ENCODE measurements at places on chromosomes 1 and 21. TPM values are rescaled to one million over a fixed set of nuclear protein-coding genes. Genes with fewer than 3 reads are reported as not detected.

Gene TRIM17
- total RNA-seq: not detected

Gene PIGR
- not detected for total RNA-seq

Gene PEAR1
- total RNA-seq: 6.0 TPM

Gene TMPRSS2
- not detected for total RNA-seq

Gene INSRR
- total RNA-seq: not detected

Gene PGBD2
- 3.6 TPM for total RNA-seq

Gene C1orf115
- 5.8 TPM for total RNA-seq

Gene KIAA1614
- total RNA-seq: 0.66 TPM

Gene CNR2
- total RNA-seq: 0.02 TPM

Gene C1orf116
- total RNA-seq: 4.9 TPM

Gene COL16A1
- total RNA-seq: 4.9 TPM

Gene FNBP1L
- total RNA-seq: 27.2 TPM

Gene GJA8
- not detected for total RNA-seq

Gene ANGPTL1
- not detected for total RNA-seq

Gene RGL1
- 0.68 TPM for total RNA-seq

Gene SPATA46
- total RNA-seq: not detected

Gene CFAP141
- total RNA-seq: not detected

Gene KAZN
- 3.4 TPM for total RNA-seq

Gene HSD3B1
- total RNA-seq: not detected

Gene RBM15
- total RNA-seq: 7.8 TPM

Gene NBPF6
- not detected for total RNA-seq

Gene GPR25
- not detected for total RNA-seq

Gene TRNP1
- 182 TPM for total RNA-seq

Gene PATJ
- 4.6 TPM for total RNA-seq

Gene CD247
- 0.21 TPM for total RNA-seq

Gene NEGR1
- total RNA-seq: not detected

Gene TMOD4
- not detected for total RNA-seq

Gene RIMKLA
- total RNA-seq: 0.27 TPM

Gene DENND2D
- 1.2 TPM for total RNA-seq

Gene BEST4
- total RNA-seq: 0.17 TPM

Gene NTMT2
- total RNA-seq: not detected

Gene ZNF697
- 2.2 TPM for total RNA-seq

Gene NOC2L
- 85.4 TPM for total RNA-seq

Gene CYP4A22
- not detected for total RNA-seq
